Dermis lymphatic vessel endothelial cell (primary cell): ENCODE measurements at places on chromosomes 6 and 20. TPM values are rescaled to one million over a fixed set of nuclear protein-coding genes. Genes with fewer than 3 reads are reported as not detected.

Gene SIRPD
- not detected in 2 replicates for total RNA-seq

Gene MYBL2
- 1.8 and 2.6 TPM in 2 replicates for total RNA-seq

Gene RIMS4
- total RNA-seq, result not detected in 2 replicates

Gene MACROD2
- total RNA-seq, result 0.76 and 0.95 TPM in 2 replicates

Gene MYL9
- 0.34 and 2.0 TPM in 2 replicates for total RNA-seq

Gene ZC2HC1B
- total RNA-seq, result not detected in 2 replicates

Gene RWDD2A
- total RNA-seq, result 3.7 and 4.6 TPM in 2 replicates

Gene C6orf118
- not detected in 2 replicates for total RNA-seq

Gene CTSZ
- 180 and 324 TPM in 2 replicates for total RNA-seq

Gene SEL1L2
- not detected in 2 replicates for total RNA-seq

Gene OGFR
- total RNA-seq, result 20.2 and 20.5 TPM in 2 replicates

Gene TP53TG5
- total RNA-seq, result not detected in 2 replicates

Gene TUBE1
- 9.0 and 12.9 TPM in 2 replicates for total RNA-seq

Gene DPPA5
- not detected in 2 replicates for total RNA-seq

Gene GLP1R
- total RNA-seq, result not detected in 2 replicates
